ENCODE measurements at places on chromosomes 13 and 19.

GRCh38 chr19:4581666-4582553, 22.4 kb upstream of the SEMA6B start:
- no peak for DNase-seq

DNA sequence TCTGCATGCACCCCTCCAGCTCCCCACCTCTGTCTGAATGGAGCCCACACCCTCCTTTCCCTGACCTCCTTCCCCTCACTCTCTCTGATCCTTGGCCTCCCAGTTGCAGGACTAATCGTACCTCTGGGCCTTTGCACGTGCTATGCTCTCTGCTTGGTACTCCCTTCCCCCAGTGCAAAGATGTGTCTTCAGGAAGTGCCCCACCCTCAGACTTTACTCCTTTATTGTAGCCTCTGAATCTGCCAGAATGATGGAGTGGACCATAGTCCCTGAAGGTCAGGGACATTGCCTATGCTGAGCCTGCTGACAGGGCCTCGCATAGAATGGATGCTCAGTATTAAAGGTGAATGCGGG, 1.3 kb upstream of the JUND start:
- DNase-seq: no peak

GRCh38 chr13:99415851-99416331, 85.4 kb upstream of the TM9SF2 start:
- no peak for DNase-seq

DNA sequence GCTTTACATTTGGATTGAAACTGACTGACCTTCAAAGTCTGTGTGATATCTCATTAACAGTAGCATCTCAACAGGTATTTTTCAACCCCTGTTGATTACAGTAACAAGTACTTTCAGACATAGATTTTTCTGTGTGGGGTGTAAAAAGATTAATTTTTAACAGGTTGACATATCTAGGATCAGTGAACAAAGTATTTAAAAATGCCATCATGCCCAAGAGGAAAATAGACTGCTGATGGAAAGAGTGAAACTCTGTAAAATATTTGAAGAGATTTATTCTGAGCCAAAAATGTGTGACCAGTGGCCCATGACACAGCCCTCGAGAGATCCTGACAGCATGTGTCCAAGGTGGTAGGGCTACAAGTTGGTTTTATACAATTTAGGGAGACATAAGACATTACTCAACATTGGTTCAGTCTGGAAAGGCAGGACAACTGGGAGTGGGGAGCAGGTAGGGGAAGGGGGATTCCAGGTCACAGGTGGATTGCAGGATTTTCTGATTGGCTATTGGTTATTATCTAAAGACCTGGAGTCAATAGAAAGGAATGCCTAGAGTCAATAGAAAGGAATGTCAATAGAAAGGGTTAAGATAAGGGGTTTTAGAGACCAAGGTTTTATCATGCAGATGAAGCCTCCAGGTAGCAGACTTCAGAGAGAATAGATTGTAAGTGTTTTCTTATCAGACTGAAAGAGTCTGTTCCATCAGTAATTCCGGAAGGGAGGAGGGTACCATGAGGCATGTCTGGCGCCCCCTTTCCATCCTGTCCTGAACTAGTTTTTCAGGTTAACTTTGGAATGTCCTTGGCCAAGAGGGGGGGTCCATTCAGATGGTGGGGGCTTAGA, 29.1 kb downstream of the TNFRSF19 start:
- DNase-seq: no peak

GRCh38 chr13:27678306-27679040, 56.8 kb downstream of the POLR1D start:
- DNase-seq: no peak

DNA sequence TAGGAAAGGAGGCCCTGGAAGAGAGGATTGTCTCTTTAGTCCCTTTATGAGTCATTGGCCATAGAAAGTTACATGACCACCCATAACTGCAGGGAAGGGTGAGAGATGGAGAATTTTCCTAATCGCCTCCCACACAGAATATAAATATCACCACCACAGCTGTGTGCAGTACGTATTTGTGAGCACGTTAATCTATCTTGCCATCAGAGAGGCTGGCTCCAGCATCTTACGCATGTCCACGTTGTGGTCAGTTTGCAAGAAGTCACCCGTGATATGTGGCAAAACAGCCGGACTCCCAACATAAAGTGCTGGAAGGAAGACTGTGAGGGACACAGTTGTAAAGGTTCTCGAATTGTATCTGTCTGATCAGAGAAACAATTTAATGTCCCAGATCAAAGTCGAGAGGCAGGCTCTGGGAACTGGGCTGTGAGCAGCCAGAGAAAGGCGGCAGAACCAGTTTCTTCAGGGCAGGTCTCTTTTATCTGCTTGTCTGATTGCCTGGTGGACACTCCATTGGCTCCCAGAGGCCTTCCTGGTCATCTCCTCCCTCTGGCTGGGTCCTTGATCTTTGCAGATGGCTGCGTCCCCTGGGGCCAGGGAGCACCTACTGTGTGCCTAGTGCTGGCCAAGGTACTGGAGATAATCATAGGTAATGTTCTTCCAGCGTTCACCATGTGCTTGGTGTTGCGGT, 74.9 kb downstream of the SIPA1L3 start:
- DNase-seq: no peak

- DNase-seq: no peak
Observed at GRCh38 chr19:2922987-2923386, 21.8 kb downstream of the ZNF77 start.

GRCh38 chr13:67229481-67230403, at the start of gene PCDH9:
Gene PCDH9 (minus strand): TSS chr13:67230336. CDS start chr13:67228440, 1,896 bp downstream.
- no peak for DNase-seq

- no peak for DNase-seq
Observed at GRCh38 chr19:15170345-15170744, 30.4 kb downstream of the NOTCH3 start.

GRCh38 chr13:37598597-37598996, at the start of gene POSTN:
Gene POSTN (minus strand): TSS chr13:37598768. CDS start chr13:37598726, 42 bp downstream.
- DNase-seq: no peak

GRCh38 chr13:109135018-109135417, 505.6 kb downstream of the MYO16 start:
- no peak for DNase-seq

DNA sequence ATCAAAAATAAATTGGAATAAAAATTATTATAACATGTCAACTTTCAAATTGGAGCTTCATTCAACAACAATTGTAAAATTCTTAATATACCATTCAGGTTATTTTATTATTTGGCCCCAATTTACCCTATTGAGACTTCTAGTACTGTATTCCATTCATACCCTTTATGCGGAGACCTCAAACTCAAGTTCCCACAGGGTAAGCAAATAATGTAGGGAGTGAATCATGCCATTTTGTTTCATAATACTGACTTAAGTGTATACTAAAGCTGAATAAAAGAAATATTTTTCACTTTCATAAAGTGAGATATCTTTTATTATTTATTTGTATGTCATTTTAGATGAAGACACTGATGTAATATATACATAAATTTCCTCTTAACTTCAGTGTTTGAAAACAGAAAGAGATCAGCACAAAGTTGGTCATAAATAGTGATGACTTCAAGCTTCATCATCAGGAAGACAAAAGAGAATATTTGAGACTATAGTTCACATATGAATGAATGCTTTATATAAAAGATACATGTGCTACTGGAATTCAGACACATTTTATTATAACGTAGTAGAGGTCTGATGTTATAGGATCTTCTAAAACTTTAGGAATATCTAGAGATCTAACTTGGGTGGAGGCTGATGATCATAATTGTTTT, 894.4 kb upstream of the PCDH9 start:
- no peak for DNase-seq

DNA sequence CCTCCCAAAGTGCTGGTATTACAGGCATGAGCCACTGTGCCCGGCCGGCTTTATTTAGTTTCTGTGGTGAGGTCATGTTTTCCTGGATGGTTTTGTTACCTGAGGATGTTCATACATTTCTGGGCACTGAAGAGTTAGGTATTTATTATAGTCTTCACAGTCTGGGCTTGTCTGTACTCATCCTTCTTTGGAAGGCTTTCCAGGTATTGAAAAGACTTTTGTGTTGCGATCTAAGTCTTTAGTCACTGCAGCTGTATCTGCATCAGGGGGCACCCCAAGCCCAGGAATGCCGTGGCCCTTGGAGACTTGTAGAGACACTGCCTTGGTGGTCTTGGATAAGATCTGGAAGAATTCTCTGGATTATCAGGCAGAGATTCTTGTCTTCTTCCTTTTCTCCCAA, 12.8 kb downstream of the BLOC1S3 start:
- no peak for DNase-seq

- DNase-seq: no peak
Observed at GRCh38 chr19:38806371-38806770, 6.4 kb downstream of the LGALS4 start.
